ENCODE measurements at places on chromosomes 1 and 21.

GRCh38 chr1:69929308-69930057 is 275.9 kb downstream of the LRRC40 start:
- DNase-seq: no peak

GRCh38 chr21:15308333-15308732 is 243.5 kb upstream of the NRIP1 start:
- no peak for DNase-seq

DNA sequence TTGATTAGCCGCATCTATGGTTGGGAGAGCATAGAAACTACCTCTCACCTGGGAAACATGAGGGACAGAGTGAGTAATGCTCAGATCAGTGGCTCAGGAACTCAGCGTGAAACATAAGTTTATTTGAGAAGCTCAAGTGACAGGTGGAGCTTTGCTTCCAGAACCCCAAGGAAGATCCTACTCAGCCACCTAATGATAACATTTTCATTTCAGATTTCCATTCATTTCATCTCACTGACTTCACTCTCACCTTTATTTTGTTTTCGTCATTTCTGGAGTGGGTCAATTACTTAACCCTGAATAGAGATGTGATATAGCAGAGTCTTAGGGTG is 145.5 kb upstream of the DUSP10 start:
- DNase-seq: no peak

- no peak for DNase-seq
These were observed 22.3 kb downstream of the EXO1 start for GRCh38 chr1:241870336-241870735.

DNA sequence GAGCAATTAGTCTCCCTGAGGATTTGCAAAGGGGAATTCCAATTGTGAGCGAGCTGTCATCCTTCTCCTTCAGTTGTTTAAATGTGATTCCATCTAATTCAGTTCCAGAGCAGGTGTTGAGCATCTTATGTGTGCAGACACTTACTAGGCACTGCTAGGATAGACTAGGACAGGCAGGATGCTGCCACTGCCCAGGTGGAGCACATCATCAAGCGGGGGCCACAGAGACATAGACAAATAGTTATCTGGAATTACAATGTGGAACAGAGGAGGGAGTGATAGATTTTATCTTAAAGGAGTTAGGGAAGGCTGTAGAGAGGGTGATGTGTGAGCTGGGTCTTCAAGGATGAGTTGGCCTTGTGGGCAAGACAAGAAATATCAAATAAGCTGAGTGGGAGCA is 55.9 kb downstream of the CDC7 start:
- no peak for DNase-seq

DNA sequence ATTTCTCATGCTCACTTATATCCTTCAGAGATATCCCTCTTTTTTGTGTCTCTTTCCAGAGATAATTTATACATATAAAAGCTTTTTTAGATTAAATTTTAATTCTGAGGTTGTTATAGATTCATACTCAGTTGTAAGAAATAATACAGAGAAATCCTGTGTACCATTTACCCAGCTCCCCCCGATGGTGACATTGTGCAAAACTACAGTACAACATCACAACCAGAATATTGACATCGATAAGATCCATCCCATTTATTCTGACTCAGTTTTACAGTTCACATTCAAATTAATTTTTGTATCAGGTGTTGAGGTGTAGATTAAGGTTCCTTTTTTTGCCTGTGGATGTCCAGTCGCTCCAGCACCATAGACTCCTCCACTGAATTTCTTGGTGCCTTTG is 14.3 kb downstream of the DMRTB1 start:
- DNase-seq: no peak

- no peak for DNase-seq
These were observed 1166.6 kb upstream of the ADGRL2 start for GRCh38 chr1:80633947-80634706.

DNA sequence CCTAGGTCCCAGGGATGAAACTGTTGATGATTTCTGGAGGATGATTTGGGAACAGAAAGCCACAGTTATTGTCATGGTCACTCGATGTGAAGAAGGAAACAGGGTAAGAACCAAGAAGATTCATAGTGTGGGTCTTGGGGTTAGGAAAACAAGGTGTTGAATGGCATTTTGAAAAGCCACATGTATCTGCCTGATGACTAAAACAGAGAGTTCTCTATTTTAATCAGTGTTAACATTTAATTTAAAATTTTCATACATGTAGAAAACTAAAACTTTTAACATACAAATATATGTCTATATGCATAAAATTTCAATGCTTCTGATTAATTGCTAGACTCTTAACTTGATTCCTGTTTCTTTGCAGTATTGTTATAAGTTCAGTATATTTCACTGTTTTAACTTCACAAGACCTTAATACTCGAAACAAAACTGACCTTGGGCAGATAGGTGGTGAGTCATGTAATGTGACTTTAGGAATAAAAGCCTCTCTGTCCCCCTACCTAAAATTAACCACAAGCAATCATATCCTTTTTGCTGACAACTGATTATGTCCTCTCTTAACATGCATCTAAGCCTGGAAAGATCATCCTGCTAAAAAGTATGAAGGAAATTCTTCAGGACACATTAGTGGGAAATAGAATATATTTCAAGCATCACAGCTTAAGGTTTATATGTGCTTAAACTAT is 95.6 kb downstream of the PTPRC start:
- DNase-seq: no peak
